ENCODE measurements at places on chromosomes 12 and 14.

- DNase-seq: no peak
Measured at GRCh38 chr12:129215556-129215955, 362.3 kb downstream of the GLT1D1 start.

DNA sequence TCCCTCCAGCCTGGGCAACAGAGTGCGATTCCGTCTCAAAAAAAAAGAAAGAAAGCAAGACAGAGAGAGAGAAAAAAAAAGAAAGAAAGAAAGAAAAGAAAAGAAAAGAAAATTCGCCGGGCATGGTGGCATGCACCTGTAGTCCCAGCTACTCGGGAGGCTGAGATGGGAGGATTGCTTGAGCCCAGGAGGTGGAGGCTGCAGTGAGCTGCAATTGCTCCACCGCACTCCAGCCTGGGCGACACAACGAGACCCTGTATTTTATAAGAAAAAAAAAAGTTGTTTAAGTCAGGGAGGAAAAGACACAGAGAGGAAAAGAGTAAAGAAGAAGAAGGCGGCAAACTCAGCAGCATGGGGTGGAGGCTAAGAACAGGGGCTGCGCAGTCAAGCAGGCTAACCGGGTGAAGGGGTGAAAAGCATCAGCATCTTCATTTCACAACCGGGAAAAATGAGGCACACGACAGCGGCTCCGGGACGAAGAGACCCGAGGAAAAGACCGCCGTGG, 557 bp upstream of the FICD start:
- no peak for DNase-seq

DNA sequence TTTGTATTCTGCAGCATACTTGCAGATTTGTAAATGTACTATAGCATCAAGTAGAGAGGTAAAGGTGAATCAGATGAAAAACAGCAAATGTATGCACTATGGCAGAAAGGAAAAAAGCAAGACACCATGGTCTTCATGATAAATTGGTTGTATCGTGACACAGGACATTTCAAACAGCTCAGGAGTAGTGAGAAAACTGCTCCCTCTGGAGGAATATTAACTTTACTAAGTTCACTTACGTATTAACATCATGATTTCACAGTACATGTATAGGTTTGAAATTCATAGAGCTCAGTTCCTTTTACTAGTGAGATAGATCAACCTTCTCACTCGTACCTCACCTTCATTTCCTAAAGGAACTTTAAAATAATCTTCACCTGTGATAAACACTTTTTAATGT, 6.5 kb downstream of the MBIP start:
- no peak for DNase-seq

- no peak for DNase-seq
Measured at GRCh38 chr12:93829016-93829415, 151.8 kb downstream of the CRADD start.

DNA sequence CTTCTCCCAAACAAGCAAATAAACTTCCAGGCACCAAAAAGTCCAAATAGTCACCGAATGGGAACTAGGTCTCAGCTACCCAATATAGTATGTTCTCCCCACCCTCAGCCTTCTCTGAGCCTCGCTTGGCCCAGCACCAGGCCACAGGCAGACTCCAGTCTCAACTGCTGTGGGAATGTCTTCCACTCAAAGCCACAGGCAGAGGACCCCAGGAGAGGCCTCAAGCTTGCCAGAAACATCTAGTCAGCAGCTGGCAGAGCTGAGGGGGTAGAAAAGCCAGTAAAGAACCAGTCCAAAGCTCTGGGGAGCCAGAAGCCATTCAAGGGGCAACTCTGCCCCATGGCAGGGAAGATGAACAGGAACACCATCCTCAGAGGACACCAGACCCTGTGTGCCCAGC, 41.8 kb downstream of the FMNL3 start:
- no peak for DNase-seq

DNA sequence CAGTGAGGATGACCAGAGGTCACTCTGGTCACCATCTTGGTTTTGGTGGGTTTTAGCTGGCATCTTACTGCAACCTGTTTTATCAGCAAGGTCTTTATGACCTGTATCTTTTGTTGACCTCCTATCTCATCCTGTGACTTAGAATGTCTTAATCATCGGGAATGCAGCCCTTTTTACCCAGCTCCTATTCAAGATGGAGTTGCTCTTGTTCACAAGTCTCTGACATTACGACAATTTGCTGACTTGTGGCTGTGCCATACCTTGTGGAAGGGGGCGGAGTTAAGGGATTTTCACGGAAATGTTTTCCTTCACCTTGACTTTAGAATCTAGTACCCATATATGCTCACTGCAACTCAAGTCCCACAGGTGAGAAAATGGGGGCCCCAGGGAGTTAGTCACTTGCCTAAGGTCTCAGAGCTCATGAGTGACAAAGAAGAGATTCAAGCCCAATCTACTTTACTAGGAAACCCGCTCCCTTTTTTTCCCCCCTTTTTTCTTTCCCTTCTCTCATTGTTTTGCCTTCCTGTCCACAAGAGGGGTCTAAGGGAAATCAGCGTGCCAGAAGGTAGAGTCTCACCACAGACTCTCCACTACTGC, 2.7 kb upstream of the MAP1LC3B2 start:
- DNase-seq: no peak
